GM23338 (cell line): ENCODE measurements at places on chromosomes 2 and 18.

GRCh38 chr2:182542501-182543258 is 115.8 kb upstream of the PDE1A start:
- DNase-seq: no peak

- no peak for DNase-seq
Observed at GRCh38 chr2:144403933-144404332, 116.0 kb downstream of the ZEB2 start.

DNA sequence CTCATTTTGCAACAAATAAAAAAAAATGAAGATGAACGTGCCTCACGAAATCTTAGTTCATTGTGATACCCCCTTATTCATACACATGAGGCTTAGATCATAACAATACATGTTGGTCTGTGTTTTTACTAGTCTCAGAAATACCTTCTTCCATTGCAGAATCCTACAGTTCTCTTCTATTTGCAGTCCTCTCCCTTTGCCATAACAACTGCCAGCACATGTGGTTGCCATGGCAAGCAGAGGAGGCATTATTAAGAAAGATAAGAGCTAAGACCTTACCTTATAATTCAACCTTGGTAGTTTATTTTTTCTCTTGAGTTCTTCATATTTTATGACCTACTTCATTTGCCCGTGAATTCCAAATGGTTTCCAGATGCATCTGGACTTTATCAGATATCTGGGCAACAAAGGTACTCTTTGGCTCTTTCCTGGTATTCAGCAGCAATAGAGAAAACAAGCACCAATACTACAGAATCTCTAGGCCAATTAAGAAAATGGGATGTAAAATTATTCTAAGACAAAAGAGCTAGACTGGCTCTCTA is 524.0 kb downstream of the CMPK2 start:
- no peak for DNase-seq

GRCh38 chr2:86301711-86302202 is 35.7 kb downstream of the REEP1 start:
- no peak for DNase-seq

DNA sequence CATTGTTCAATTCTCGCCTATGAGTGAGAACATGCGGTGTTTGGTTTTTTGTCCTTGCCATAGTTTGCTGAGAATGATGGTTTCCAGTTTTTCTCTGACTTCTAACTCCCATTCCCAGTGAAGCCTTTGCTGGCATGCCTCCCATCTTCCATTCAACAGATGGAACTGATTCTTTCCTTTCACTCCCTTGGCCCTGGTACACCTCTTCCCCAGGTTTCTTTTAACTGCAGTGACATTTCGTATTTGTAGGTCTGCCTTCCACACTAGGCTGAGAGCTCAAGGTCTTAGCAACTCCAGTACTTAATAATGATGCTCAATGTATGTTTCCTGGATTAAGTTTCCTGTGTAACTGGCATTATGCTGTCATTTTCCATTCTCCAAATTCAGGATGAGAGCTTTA is 48.5 kb downstream of the GAREM1 start:
- no peak for DNase-seq

DNA sequence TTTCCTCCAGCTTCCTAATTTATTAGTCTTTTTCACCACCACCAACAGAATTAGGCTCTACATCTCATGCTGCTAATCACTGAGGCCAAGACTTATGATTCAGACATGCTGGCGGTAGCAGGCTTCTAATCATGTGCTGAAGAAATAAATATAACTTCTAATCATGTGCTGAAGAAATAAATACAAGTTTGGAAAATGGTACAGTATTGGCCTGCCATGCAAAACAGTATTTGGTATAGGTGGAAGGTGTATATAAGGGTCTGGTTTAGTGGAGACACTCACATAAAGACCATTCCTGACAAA is 240.7 kb downstream of the TGIF1 start:
- no peak for DNase-seq

- DNase-seq: no peak
Observed at GRCh38 chr2:71275939-71276310, 49.0 kb upstream of the PAIP2B start.

- DNase-seq: no peak
Observed at GRCh38 chr2:61969376-61969775, 63.9 kb downstream of the COMMD1 start.

DNA sequence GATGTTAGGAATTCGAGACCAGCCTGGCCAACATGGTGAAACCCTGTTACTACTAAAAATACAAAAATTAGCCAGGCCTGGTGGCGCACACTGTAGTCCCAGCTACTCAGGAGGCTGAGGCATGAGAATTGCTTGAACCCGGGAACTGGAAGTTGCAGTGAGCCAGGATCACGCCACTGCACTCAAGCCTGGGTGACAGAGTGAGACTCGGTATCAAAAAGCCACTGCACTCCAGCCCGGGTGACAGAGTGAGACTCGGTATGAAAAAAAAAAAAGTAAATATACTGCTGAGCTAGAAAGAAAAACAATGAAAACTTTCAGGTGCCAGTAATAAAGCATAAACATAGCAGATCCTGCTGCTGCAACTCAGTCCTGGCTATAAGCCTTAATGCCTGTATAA is 73.5 kb downstream of the STRN start:
- DNase-seq: no peak

- DNase-seq: no peak
Observed at GRCh38 chr2:144254342-144255235, 265.3 kb downstream of the ZEB2 start.

DNA sequence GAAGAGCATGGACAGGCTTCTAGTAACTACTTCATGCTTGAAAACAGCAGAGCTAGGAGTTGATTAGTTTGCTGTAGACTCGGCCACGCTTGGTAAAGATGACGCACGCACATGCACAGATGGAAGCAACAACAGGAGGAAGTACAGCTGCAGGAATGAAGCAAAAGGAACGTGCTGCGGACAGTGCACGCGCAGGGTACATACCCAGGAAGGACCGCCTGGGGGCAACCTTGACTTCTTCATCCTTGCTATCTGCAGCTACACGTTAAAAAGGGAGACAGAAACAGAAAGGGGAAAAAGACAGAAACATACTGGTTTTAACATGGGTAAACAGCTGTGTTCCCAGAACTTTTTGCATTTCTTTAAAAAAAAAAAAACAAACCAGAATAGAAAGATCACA is 17.7 kb downstream of the SLC66A2 start:
- DNase-seq: peak; percentile 81

DNA sequence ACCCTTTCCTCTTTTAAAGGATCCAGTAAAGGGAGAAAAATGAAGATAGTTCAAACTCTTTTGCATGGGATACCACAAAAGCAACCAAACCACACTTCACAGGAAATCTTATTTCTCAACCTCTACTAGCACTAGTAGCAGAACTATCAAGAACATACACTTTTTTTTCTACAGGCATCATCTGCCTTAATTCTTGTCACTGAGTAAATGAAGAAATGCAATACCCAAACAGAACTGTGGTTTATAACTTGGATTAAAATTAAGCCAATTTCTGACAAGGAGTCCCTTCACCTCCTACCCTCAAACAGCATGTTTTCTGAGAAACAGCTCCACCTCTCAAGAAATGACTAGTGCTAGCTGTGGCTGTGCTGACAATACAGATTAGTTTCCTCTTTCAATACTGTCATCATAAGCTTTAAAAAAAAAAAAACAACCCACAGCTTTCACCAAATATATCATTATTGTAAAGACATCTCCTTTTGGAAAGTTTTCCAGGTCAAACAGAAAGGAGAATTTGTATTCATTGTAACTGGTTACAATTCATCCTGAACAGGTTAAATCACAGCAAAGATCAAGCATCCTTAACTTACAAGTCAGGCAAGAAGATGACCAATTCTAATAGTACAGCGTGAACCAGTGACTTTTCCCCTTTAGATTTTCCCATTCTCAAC is 44.4 kb downstream of the PTPN2 start:
- DNase-seq: no peak

- no peak for DNase-seq
Observed at GRCh38 chr2:238938003-238938400, 90.1 kb downstream of the TWIST2 start.

DNA sequence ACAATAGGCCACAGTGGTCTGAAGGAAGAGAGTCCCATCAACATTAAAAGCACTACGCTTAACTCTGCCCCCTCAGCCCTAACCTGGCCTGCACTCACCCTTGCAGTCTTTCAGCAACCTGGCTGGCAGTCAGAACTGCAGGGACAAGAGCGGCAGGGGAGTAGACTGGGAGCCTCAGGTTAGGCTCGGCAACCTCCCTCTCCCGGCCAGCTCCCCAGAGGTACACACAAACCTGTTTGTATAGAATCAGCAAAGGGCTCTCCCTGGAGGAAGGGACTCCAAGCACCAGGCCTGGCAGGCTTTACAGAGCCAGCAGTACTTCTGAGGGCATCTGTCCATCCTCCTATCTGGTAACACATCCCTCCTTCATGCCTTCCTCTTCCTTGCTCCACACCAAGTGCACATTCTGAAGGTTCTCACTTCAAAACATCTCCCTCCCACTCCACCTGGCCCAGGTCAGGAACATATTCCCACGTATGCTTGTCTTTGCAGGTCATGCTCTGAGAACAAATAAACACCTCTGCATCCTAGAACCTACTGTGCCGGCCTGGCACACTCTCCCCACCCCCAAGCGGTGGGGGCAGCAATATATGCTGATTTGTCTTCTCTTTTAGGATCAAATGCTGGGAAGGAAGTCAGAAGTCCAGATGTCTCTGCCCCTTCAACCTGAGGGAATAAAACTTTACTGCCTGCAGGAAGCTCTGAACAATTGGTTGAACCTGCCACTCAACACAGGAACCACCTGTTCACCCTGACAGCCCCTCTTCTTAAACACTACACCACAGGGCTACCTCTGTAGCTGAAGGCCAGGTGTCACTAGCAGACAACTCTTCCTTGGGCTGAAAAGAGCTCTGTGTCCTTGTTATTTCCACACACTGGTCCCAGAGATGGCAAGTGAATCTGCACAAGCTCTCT is 12.6 kb upstream of the SFXN5 start:
- DNase-seq: no peak

DNA sequence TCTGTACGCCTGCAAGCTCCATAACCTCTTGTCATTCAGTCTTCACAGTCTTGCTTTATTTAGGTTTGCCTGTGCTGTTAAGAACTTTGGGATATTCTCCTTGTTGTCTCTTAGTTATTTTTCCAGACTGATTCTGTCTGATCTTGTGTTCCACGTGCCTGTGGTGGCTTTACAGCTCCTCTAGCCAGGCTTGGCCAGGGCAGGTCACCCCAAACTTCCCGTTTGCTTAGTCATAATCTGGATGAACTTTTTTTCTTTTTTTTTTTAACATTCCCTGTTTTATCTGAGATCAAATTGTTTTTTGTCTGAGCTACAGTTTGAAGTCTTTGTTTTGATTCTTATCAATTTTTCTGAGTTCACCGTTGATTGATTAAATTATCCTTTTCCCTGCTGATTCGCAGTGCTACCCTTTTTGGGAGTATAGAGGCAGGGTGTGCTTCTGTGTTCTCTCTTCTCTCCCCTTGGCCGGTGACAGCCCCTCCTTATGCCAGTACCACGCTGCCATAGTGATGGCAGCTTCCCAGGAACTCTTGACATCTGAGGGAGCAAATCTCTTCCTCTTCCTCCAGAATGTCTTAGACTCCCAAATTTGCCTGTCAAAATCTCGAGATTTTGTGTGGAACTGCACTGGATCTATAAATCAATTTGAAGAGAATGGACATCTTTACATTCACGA is 2.5 kb downstream of the SP100 start:
- DNase-seq: no peak

DNA sequence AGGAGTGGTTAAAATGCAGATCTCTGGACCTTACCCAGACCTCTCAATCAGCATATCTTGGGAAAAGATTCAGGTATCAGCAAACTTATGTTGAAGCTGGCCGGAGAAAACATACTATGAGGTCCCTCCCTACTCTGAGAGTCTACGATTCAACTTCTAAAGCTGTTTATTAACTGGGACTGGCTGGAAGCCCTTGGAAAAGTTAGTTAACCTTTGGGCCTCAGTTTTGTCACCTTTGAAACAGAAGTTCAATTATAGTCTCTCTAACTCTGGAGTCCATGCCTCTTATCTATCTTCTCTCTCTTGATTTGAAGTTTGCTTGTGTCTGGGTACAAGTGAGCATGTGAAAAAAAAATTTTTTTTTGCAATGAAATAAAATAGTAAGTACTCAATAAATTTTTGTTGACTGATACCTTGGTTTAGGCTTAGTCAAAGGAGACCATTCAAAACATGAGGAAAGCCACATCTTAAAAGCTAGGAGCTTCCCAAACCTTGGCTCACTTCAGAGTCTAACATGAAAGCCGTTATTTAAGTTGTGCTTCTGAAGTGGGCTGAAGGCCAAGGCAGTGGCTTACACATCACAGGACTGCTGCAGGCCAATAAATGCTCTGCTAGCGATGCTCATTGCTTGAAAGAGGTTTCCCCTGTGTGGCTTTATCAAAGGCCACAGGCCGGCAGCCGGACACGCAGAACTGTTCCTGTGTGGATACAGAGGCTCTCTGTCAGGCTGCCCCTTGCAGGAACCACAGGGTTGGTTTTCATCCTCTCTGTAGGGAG is 110.6 kb upstream of the FAM136A start:
- DNase-seq: no peak

DNA sequence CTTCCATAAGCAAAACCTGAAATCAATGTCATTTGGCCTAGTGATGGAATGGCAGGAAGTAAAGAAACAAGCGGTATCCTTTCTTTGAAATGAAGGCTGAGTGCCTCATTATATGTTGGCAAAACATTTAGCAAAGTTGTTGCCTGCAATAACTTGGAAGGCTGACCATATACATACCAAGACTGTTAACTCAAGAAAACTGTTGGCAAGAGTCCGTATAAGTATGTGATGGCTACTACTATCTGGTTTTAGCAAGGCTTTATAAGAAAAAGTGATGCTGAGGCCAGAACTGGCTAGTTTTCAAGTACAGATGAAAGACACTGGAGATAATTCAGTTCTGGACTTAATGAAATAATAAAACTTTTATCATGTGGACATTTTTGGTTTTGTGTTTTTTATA is 356.2 kb downstream of the ZNF521 start:
- DNase-seq: no peak

GRCh38 chr2:64501946-64502345 is 22.2 kb upstream of the AFTPH start:
- no peak for DNase-seq

DNA sequence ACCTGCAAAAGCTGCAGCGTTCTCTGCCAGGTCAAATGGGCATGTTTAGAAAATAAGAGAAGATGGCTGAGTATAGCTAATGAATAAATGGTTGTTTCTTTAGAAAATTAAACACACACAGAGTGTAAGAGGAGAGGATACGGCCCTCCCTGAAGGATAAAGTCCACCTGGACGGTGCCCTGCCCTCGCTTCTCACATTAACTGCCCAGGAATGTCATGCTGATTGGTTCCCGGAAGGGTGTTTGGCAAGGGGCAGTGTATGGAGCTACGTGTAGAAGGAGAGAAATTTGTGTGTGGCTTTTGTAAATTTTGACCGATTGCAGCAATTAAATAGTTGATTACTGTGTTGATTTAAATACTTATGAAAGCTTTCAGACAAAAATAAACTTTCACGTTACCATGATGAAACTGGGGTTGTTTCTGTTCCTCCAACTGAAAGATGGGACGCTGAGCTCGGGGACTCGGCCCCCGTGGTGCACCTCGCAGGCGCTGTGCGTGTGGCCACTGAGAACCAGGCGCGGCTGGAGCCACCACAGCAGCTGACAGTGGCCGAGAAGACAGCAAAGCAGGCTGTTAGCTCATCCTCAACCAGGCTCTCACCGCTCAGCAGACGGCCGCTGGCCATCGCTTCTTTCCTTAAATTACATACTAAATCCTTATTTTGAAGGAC is 22.7 kb downstream of the MPPE1 start:
- no peak for DNase-seq

- DNase-seq: no peak
Observed at GRCh38 chr2:46198164-46198883, 98.9 kb upstream of the EPAS1 start.
